ENCODE measurements at places on chromosomes 2 and 18.

DNA sequence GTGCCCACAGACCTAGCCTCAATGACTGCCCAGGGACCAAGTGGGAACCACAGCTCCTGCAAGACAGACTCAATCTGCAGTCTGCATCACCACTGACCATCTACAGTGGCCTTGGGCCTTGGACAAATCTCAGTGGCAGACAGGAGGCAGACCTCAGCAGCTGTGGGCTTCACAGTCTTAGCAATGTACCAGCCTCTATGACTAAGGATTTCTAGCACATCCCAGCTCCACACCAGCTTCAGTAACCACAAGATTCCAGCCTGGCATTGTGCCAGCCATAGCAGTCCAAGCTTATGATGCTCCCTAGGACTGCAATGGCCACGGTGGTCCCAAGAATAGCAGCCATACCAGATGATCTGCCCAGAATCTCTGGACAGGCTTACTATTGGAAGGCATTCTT lies 19.6 kb upstream of the WDR75 start:
- DNase-seq, result peak; percentile 94

- peak; percentile 100 for DNase-seq
These were observed 139.8 kb downstream of the ZFP36L2 start for GRCh38 chr2:43086451-43087221.

DNA sequence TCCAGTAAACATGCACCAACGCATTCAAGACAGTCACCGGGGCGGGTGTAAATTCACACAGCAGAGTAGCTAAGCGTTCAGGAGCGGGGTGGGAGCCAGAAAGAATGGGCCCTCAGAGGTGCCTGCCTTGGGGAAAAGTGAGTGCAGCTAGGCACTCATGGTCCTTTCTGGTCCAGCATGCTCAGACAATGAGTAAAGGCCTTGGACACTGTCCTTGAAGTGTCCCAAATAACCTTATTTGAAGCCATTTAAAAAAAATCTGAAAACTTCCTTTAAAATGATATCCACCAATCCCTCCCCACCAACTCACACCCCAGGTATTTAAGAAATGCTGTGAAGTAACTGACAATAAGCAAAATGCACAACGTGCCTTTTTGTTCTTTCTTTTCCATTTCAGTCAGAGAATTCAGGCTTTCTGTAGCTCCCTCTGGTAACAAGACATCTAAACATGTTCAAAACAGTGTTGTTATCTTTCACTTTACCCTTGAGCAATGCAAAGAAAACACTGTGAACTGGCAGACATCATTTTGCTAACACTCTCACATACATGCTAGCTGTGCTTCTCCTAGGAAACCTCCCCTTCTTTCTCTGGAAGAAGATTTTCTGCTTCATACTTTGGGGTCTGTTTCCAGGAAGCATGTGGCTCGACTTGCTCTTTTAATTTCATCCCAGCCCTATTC lies 445.1 kb upstream of the SPRED2 start:
- no peak for DNase-seq

GRCh38 chr2:9800639-9800974 lies 42.7 kb upstream of the TAF1B start:
- DNase-seq, result no peak
